ENCODE measurements at places on chromosomes 6 and 20.
A peak's percentile ranks its signal among the peaks of the same experiment; 100 is the strongest.

- DNase-seq: no peak
These were observed 1643.9 kb downstream of the HACE1 start for GRCh38 chr6:103215847-103216246.

GRCh38 chr20:41038878-41039404 lies 10.3 kb downstream of the TOP1 start:
- no peak for DNase-seq

GRCh38 chr6:54860132-54860531 lies 13.6 kb downstream of the FAM83B start:
- DNase-seq: no peak

GRCh38 chr6:44653761-44654218 lies 266.3 kb downstream of the CDC5L start:
- DNase-seq: no peak

DNA sequence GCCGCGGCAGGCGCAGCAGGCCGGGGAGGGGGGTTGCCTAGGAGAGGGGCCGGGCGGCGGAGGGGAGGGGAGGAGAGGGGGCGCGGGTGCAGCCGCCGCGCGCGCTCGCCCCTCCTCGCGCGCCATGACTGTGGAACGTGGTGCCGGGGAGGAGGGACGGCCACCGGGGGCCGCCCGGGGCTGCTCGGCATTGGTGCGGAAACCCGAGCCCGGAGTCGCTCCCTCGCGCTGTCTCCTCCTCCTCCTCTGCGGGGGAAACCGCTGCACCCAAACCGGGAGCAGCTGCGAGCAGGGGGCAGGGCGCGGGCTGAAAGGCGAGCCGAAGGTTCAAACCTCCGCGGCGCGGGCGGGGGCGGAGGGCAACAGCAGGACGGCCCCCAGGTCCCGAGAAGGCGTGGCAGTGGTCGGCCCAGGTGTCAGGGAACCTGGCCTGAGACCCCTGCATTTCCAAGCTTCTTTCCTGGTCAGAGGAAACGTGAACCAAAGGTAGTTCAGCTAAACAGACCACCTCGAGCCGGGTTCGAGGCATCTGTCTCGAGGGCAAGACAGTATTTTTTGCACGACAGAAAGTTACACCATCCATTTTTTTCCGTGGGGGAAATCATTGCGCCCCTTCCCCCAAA lies 1.4 kb upstream of the TRERF1 start:
- peak; percentile 36 for DNase-seq

DNA sequence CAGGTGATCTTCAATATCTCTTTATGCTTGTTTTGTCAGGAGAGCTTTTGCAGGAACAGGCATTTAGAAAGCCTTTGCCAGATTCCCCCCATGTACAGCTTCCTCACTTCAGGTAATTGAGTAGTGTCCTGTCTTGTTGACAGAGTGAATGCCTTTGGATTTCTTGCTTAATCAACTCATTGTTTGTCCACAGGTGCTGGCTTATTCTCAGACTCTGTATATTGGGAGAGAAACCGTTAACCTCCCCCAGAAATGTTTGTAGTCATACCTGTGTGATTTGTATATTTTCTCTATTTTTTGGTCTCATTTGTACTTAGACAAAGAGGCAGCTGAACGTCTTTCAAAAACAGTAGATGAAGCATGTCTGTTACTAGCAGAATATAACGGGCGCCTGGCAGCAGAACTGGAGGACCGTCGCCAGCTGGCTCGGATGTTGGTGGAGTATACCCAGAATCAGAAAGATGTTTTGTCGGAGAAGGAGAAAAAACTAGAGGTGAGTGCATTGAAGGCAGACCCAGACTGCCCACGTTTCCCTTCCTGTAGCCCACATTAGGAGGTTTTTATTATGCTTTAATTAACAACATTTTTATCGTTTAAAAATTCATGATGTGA lies 32.3 kb downstream of the RPRD1B start:
- DNase-seq: no peak
